Calu3 (cell line): ENCODE measurements at places on chromosomes 4 and X.
A peak's percentile ranks its signal among the peaks of the same experiment; 100 is the strongest.

GRCh38 chr4:6188687-6189305 lies 11.6 kb downstream of the JAKMIP1 start:
- DNase-seq: no peak

DNA sequence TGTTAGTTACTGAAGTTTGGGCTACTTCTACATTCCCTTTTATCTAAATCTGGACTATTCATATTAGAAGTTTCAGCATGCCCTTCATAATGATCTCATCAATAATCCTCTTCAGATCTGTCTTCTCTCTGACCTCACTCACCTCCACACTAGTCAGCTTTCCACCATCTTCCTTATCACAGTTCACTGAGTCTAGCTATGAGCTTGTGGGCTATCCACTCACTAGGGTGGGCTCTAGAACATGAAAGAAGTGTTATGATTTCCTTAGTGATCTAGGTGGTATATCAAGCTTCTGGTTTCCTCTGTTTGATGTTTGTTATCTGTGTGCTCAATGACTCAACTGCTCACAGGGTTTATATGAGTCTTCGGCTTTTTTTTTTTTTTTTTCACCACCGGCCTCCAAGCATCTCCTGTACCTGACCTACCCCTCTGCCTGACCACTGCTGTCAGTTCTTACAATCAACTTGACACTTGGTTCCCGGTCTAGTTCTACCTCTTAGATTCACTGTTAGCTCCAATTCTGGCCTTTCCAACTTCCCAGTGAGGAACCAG lies 103.1 kb downstream of the PAPSS1 start:
- no peak for DNase-seq

DNA sequence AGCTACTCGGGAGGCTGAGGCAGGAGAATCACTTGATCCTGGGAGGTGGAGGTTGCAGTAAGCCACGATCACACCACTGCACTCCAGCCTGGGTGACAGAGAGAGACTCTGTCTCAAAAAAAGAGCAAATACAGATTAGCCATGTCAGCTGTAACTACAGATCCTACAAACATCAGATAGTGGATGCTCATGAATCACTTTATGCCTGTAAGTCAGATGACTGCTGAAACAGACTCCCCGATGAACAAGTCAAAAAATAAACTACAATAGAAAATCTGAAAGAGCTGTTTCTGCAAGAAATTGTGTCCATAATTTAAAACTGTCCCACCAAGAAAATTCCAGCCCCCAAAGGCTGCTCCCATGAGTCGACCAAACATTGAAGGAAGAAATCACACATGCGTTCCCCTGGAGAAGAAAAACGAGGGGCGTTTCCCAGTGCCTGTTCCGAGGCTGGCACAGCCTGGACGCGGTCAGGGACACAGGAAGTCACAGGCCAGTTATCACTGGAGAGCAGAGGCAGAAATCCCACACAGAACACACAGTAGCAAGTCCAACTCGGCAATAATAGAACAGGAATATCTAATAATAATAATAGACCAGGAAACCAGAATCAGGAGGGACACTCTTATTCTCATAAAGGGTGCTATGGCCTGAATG lies 30.0 kb upstream of the GTPBP6 start:
- no peak for DNase-seq

DNA sequence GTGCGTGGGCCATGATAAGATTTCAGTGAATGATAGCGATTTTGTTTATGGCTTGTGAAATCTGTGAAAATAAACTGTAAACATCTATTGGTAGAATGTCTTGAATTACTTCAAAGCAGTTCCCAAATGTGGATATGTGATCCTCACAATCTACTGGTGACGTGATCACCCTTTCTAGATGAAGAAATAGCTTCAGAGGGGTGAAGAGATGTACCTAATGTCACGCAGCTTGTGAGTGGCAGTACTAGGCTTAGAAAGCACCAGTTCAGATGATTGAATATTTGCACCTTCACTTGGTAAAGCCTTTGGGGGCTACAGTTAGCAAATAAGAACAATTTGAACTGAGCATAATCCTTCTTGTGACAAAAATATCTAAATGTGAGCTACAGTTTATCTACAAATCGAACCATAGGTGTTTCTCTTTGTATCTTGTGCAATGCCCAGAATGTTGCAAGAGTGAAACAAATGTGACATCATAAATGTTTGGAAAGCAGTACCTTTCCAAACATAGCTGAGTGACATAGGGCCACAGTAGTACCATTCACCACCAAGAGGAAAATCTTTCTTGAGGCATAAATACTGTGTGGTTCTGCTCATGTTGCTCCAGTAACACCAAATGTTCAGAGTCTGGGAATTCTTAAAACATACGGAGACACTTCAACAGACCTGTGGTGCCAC lies 14.2 kb downstream of the PAK3 start:
- DNase-seq: no peak

DNA sequence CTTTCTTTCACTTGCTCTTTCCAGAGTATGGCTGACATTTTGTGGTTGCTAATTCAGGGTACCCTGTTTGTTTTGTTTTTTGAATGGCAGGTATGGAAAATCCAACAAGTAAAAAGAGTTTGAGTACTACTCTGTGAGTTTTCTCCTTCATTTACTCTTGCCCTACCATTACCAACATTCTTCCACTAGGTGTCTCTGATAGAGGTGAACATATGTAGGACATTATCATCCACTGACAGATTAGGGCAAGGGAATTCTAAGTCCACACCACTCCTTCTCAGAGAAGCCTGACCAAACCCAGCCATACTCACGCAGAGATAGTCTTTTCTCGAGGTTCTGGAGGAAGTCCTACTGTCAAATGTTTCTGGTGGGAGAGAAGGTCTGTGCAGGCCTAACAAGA lies 36.7 kb upstream of the HDAC8 start:
- DNase-seq: peak; percentile 4

- DNase-seq: no peak
These were observed 4.8 kb downstream of the LRP2BP start for GRCh38 chr4:185390941-185391340.

- no peak for DNase-seq
These were observed 10.7 kb downstream of the SEC24B start for GRCh38 chr4:109444182-109444844.

DNA sequence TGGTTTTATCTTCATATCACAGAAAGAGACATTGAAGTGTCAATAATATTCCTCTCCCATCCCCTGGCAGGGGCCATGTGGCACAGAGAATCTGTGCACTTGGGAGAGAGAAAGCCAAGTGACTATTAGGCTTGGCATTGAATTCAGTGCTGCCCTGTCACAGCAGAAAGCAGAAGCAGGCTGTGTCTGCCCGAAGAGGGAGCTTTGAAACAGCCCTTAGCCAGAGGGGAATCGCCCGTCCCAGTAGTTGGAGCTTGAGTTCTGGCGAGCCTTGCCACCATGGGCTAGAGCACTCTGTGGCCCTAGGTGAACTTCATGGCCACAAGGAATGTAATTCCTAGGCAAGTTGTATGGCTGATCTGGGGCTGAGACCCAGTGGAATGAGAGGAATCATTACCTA lies 282.5 kb upstream of the PCDH10 start:
- no peak for DNase-seq

DNA sequence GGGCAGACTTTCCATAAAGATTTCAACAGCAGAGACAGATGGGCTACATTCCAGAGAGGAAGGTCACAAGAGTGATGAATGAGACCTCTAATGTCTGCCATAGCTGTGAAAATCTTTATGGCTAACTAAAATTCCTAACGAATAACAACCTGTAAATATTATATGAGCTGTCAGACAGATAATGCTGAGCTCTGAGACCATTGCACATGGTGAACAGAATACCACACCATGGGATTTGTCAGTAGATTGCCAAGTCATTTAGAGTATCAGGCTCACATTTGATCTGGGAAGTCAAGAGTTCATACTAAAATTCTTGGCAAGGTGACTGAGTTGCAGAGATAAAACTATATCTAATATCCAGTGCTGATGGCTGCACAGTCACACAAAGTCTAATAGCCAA lies 259.2 kb upstream of the FTHL17 start:
- DNase-seq: no peak

- peak; percentile 35 for DNase-seq
These were observed 29.2 kb upstream of the ASMTL start for GRCh38 chrX:1481636-1482529.

- no peak for DNase-seq
These were observed 11.8 kb upstream of the LCORL start for GRCh38 chr4:18033111-18034085.

DNA sequence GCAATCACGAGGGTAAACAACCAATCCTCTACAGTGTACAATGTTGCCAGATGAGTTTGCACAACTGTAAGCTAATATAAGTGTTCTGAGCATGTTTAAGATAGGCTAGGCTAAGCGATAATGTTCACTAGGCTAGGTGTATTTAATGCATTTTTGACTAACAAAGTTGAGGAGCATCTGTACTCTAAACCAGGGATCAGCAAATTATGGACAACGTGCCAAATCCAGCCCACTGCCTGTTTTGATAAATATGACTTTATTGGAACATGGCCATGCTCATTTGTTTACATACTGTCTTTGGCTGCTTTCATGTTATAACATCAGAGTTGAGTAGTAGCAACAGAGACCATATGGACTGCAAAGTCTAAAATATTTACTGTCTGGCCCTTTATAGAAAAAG lies 46.3 kb upstream of the ARHGEF6 start:
- no peak for DNase-seq

DNA sequence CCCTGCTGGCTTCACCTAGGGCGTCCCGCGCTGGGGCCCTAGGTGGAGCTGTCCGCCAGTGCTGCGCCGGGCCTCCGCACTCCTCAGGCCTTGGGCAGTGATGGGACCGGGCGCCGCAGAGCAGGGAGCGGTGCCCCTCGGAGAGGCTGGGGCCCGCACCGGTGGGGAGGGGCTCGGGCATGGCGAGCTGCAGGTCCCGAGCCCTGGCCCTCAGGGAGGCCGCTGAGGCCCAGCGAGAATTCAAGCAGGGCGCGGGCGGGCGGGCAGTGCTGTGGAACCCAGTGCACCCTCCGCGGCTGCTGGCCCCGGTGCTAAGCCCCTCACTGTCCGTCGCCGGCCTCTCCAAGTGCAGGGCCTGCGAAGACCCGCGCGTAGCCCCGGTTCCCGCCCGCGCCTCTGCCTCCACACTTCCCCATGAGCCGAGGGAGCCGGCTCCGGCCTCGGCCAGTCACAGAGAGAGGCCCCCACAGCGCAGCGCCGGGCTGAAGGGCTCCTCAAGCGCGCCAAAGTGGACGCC lies 565.1 kb upstream of the NDST4 start:
- no peak for DNase-seq

- no peak for DNase-seq
These were observed 10.3 kb upstream of the ODAPH start for GRCh38 chr4:75545526-75545925.
